COLO829 (cell line): ENCODE measurements at places on chromosomes 7 and 10.
A peak's percentile ranks its signal among the peaks of the same experiment; 100 is the strongest.

DNA sequence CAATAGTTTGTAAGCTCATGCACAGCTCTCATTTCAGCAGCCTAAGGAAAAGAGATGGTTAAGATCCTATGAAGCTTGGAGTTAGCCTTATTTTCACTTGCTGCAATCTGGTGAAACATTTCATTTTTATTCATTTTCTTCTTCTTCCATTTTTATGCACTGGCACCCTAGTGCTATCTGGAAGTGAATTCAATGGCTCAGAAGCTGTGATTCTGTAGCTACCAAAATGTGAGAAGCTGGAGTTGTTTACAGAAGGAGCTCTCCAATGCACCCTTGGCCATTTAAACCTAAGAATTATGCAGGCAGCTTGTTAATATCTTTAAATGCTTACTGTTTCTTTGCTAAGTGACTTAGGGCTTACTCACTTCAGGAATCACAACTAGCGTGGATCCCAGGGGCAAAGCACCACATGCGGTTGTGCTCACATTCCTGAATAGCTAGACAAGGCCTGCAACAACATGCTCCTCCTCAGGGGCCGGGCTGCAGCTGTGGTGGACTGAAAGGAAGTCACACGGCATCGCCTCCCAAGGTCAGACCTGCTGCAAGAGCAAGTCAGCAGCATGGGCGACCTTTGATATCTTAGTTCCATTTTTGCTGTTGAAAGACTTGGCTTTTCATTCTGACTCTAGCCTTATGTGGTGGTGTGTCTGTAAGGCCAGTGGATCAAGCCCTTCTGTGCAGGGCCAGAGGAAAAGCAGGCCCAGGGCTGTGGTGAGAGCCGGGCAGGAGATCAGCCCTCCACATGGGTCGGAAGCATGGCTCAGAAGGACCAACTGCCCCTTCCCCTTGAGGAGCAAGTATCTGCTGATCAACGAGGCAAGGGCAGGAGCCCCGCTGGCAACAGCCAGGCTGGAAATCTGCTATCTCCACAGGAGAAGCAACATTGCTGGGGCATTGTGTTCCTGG, 91.9 kb upstream of the MBL2 start:
- peak; percentile 19 for DNase-seq

DNA sequence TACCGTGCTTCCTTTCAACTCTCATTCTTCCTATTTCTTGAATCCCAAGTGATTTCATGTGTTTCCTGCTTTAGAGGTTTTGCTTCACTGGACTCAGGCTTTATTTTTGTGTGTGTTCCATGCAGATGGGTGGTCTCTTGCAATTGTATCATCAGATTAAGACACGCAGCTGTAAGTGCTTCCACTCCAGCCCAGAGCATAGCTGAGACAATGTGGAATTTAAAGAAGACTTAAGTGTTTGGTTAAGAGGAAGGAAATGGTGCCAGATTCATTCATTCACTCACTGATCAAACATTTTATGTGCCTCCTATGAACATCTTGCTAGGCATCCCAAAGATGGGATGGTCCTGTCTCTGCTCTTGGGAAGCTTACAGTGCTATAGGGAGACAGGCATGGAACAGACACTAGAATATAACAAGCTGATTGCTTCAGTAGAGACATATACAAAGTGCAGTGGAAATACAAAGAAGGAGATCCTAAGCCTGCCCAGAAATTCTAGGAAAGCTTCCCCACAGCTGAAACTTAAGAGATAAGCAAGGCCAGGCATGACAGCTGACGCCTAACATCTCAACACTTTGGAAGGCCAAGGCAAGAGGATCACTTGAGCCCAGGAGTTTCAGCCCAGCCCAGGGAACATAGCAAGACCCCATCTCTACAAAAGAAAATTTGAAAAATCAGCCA, 46.1 kb upstream of the LRRC17 start:
- DNase-seq, result no peak

GRCh38 chr10:5043716-5044115, 40.1 kb upstream of the AKR1C2 start:
- DNase-seq, result no peak

DNA sequence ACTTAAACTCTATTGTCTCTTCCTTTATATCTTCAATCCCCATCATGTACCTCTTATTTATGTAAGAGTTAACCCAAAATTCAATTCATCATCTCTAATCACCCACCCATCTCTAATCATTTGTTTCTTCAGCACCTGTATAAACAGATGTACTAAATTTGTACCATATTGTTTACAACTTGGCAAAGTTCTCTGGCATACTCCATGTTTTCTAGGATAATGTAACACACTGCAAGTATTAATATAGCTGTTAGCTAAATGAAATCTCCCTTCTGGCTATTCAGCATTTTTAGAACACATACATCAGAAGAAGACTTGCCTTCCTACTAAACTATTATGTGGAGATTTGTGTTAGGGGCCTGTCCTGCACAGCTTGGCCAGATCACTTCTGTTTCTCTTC, 33.1 kb downstream of the MALSU1 start:
- DNase-seq, result no peak

- no peak for DNase-seq
Measured at GRCh38 chr7:106279425-106280197, 5.2 kb downstream of the NAMPT start.

GRCh38 chr7:12090757-12091221, 120.3 kb upstream of the TMEM106B start:
- DNase-seq, result no peak

DNA sequence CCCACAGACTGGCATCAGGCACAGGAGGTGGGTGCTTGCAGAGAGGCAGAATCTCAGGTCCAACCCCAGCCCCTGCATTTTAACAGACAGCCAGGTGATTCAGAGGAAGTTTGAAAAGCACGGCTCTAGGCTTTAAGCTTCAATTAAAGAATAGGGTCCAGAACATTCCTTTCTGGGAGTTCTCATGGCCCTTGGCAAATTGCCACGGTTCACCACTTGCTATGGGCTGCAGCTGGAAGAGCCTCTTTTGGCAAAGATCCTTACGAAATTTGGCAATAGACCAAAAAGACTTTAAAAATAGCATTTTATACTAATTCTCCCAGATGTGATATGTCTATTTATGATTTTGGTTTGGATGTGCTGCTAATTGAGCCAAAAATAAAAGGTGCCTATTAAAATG, 148.1 kb downstream of the ITGA8 start:
- no peak for DNase-seq

DNA sequence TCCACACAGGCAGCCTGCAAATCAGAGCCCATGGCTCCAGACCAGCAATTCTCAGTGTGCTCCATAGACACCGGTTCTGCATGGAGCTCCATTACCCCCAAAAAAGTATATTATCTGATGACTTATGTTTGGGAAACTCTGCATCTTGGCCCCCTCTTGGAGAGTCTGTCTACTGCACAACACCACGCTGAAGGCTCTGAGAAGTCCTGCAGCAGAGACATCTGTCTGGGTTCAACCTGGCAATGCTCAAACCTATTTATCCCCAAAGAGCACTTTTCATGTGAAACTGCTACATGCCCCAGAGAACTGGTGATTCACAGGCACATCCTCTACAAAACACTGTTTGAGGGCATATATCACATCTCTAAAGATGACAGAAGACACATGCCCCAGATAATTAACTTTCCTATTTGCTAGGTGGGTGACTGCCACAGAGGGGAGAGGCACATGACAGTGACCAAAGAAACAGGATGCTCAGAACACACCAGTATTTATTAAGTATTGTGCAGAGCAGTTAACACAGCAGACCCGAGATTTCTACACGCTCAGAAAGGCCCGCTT, 83.8 kb downstream of the DLG5 start:
- DNase-seq, result no peak

DNA sequence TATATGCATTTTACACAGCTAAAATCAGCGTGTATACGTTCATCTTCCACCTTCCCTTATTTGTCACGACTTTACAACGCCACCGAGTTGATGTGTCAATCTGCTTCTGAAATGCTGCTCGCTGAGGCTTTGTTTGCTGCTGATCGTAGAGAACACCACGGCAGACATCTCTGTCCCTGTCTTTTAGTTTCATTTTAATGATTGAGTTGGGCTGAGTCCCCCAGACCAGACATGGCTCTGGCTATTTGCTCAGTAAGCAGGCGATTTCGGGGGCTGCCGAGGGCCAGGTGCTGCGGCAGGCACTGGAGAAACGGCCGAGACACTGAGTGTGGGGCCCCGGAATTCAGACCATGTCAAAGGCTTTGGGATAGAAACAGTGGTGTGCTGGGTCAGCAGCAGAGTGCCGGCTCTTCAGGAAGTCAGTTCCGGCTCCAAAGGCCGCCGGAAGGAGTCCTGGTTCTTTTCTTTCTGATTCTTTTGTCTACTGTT, 5.0 kb downstream of the LRRC27 start:
- no peak for DNase-seq
